ENCODE measurements at places on chromosomes 5 and 9.

- no peak for DNase-seq
Measured at GRCh38 chr5:176785184-176786145, 24.9 kb upstream of the UNC5A start.

DNA sequence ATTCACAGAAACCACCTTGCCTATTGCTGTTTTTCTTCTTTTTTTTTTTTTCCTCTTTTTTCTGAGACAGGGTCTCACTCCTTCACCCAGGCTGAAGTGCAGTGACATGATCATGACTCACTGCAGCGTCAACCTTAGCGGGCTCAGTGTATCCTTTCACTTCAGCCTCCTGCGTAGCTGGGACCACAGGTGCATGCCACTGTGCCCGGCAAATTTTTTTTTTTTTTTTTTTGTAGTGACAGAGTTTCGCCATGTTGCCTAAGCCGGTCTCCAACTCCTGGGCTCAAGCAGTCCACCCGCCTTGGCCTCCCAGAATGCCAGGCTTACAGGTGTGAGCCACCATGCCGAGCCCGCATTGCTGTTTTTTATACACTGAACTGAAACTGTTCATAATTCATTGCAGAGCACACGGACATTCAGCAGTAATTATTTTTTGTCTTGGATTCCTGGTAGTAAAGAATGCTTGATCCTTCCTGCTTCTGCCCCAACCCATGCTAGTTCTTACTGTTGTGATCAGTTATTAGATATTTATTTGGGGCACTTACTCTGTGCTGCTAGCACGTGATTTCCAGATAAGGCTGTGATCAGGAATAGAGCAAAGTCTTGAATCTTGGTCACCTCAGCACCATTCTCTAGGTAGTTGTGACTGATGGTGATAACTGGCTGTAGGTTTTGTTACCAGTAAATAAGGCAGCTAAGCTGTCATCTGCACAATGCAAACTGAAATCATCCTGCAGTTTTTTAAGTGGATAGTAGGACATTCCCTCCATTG lies 14.0 kb downstream of the MAP3K1 start:
- DNase-seq: no peak

- DNase-seq: no peak
Measured at GRCh38 chr9:77891128-77891800, 140.3 kb downstream of the GNAQ start.

DNA sequence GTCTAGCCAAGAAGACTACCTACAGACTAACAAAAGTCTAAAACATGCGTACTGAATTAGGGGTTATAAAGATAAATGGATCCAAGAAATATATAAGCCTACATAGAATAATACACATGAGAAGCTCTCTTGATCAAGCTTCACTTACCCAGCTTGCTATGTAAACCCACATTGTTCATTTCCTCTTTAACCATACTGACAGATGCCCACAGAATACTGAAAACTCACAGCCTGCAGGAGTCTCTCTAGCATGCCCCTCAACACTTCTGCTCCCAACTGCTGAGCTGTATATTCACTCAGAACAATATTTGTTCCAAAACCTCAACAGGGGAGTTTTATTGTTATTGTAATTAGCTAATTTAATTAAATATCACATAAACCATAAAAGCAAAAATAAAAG lies 52.4 kb downstream of the RFX3 start:
- DNase-seq: no peak

DNA sequence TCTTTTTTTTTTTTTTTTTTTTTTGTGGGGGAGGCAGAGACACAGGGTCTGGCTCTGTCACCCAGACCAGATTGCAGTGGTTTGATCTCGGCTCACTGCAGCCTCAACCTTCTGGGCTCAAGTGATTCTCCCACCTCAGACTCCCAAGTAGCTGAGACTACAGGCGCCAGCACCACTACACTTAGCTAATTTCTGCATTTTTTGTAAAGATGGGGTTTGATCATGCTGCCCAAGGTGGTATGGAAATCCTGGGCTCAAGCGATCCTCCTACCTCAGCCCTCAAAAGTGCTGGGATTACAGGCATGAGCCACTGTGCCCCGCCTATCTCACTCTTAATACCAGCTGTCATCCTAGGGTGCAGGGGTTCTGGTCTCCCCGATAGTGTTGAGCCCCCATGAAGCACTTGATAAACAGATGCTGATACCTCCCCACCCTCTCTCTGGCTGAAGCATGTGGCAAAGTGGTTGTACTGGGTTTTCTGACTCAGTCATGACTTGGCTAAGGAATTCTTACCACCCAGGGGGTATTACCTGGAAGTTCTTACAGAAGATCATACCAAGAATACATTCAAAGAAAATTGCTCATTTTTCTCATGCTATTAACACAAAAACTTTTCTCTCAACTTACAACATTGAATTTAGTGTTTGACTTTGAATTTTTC lies 110.2 kb upstream of the DAPK1 start:
- DNase-seq: no peak

- DNase-seq: no peak
Measured at GRCh38 chr5:126969548-126969947, 60.8 kb downstream of the MARCHF3 start.

DNA sequence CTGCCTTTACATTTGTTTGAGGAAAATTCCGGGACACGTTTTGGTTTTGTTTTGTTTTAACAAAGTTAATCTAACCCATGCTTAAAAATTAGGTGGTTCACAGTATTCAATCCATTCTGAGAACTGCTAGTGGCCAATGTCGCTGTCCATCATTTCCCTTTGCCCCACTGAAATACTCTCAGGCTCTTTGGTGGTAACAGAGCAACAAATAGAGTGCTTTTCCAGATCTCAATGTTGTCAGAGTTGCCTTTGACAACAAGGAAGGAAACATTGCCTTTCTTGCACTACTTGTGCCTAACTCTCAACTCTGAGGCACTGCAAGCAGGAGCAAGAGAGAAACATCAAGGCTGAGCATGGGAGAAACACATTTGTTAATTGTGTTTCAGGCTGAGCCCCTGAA lies 154.0 kb downstream of the MCTP1 start:
- DNase-seq: no peak

- DNase-seq: no peak
Measured at GRCh38 chr5:175479125-175479881, 943 bp downstream of the SFXN1 start.

GRCh38 chr5:103901885-103902284 lies 339.3 kb upstream of the NUDT12 start:
- no peak for DNase-seq

DNA sequence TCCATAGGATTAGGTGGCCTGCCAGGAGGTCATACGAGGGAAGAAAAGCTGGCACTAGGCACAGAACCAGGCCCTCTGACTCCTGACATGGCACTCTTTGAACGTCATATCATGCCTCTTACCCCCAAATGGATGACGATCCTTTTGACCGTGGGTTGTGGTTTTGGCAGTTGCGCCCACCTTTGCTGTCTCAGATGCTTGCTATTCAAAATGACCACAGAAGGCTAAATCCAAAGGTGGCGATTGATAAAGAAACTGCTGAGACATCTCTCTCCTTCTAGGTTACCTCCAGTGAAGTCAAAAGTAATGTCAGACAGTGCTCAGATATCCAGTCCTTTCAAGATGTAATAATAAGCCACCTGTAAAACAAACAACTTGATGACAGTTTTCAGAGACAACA lies 385.0 kb downstream of the EFNA5 start:
- DNase-seq: no peak

- DNase-seq: no peak
Measured at GRCh38 chr9:36050476-36050875, 13.8 kb downstream of the RECK start.

DNA sequence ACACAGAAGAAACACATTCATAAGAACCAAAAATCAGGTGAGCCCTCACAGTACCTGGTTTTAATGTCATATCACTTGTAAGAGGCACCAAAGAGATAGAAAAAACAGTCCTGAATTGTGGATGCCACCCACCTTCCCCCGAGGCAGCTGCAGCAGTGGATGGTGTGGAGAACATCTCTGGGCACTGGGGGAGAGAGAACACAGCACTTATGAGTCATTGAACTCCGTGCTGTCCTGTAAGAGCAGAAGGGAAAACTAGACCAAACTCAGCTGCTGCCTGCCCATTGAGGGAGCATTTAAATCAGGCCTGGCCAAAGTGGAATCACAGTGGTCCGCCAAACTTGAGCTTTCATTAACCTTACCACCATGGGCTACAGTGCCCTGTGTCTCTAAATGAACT lies 296.2 kb downstream of the SPATA31D1 start:
- no peak for DNase-seq

GRCh38 chr9:76624391-76625048 lies 139.7 kb upstream of the PCA3 start:
- DNase-seq: no peak

- no peak for DNase-seq
Measured at GRCh38 chr5:56100439-56101176, 105.8 kb upstream of the IL6ST start.

DNA sequence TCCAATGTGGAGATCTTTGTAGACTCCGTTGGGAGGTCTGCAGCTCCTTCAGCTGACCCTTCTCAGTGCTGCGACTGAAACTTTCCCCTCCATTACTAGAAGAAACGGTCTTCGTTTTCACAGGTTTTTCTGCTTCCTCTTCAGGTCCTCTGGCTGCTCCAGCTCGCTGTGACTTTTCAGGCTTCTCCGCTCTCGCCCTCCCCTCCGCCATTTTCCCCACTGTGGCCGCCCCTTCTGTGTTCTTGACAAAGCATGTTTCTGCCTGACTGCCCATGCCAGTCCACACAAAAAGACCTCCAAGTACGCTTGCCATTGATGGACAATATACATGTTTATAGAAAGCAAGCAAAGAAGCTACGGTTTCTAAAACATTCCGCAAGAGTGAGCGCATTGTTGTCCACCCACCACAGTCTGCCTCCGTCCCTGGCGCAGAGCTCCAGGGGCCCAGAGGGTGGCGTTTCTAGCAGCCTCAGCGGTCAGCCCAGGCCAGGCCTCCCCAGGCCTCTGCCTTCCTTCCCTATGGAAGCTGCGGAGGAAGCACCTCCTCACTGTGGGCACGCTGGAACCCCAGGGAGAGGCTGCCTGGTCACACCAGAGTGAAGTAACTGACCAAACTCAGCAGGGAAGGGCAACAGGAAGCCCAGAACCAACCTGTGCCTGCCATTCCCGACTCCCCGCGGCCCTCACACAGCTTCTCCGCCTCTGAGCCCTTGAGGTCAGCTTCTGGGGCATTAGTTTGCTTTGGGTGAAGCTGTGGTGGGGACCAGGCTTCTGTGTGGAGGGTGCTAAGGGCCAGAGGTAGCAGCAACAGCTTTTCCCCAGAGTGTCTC lies 19.9 kb upstream of the S1PR3 start:
- no peak for DNase-seq

GRCh38 chr5:1343931-1344901 lies 683 bp downstream of the CLPTM1L start:
- no peak for DNase-seq

GRCh38 chr9:111381006-111381405 lies 51.0 kb upstream of the OR2K2 start:
- no peak for DNase-seq

DNA sequence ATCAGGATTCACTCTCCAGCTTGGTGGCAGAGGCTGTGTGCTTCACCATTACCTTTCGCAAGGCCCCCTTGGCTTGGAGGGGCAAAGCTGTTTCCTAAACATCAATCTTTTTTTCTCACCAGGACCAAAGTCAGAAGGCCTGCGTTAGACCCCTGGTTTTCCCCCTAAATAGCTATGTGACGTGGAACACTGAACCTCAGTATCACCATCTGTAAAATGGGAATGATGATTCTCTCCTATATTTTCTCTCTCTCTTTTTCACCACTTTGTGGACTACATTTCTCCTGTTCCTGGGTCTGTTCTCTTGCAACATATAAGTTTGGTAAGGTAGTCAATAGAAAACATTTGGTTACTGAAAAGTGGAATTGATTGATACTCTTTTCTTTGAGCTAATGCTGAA lies 50.5 kb downstream of the DAPK1 start:
- no peak for DNase-seq

DNA sequence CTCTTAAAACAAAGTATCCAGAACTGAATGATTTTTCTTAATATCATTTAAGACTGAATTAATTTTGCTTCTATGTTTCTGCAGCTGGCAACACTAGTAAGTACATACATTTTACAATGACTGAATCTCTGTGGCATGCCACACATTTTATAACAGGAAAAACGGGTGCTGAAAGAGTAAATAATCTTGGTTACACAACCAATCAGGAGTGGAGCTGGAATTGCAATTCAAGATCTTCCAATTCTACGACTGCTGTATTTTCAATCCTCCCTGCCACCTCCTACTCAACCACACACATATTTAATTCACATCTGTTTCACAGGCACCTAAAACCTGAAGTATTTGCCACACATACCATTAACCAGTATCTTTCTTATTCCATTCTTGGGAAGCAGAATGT lies 52.7 kb upstream of the NR5A1 start:
- DNase-seq: no peak

- no peak for DNase-seq
Measured at GRCh38 chr5:127650649-127651048, 1.8 kb downstream of the CTXN3 start.

GRCh38 chr9:123216251-123216797 lies 52.1 kb downstream of the STRBP start:
- no peak for DNase-seq

DNA sequence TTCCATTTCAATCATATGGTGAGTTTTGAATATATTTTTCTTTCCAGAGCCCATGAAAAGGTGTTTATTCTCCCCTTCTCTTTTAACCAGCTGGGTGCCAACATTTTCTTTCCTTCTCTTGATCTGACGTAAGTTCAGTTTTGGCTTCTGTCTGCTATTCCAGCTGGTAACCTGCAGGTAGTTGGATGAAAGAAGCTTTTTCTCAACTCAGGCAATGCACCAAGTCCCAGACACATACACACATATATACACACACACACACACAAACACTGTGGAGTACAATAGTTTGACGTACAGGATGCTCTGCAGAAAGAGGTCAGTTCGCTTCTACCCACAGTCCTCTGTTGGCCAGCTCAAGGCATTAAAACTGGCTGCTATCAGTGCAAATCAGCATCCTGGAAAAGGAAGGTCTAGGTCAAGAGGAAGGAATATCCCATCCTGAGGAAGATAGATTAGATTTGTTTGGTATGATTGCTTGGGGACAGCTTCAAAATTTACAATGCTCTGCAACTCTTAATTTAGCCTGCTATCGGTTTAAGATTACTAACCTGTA lies 214.3 kb upstream of the SEMA6A start:
- DNase-seq: no peak

GRCh38 chr9:137761032-137761431 lies 116.5 kb upstream of the CACNA1B start:
- no peak for DNase-seq

GRCh38 chr9:131167936-131168335 lies 42.5 kb downstream of the NUP214 start:
- no peak for DNase-seq

DNA sequence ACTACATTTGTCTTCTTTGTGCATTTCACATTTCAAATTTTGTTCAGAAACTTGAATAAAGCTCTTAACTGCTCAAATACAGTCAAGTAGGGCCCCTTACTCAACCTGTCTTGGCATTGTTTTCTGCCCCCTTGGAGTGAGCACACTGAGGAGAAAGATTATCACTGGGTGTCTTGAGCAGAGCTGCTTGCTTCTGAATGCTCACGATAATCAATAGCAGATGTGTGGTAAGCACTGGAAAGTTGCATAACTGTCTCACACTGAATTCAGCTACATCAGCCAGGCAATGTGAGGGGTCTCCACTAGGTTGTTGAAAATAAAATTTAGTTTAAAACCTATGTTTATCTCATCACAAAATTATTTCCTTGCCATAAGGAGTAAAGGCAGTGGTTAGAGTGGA lies 7.8 kb upstream of the TNFAIP8 start:
- DNase-seq: no peak

- no peak for DNase-seq
Measured at GRCh38 chr5:142685418-142686209, at the start of gene FGF1. TSS of gene FGF1 (minus strand) at chr5:142686090. CDS start at chr5:142614127, 71,963 bp downstream.
